Suppressor macrophage treated with lipopolysaccharide for 1 hour (primary cell): ENCODE measurements at places on chromosomes 11 and 22.
A peak's percentile ranks its signal among the peaks of the same experiment; 100 is the strongest.

GRCh38 chr22:28792491-28793383, 7.6 kb downstream of the XBP1 start:
- no peak for DNase-seq

DNA sequence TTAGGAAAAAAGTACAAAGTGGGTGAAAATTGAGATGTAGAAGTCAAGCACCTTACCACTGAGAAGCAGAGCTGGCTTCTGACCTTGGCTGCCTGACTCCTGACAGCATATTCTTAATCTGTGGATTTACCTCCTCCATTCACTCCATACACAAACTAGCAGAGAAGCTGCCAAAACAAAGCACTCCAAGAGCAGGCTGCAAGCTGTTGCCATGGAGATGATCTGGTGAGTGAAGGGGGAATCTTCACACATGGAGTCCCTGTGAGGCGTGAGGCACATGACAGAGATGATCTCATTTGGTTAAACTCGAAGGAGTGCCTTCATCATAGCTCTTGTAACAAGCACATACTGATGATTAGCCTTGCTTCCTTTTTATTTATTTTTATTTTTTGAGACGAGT, 16.1 kb downstream of the COMMD9 start:
- DNase-seq = no peak

DNA sequence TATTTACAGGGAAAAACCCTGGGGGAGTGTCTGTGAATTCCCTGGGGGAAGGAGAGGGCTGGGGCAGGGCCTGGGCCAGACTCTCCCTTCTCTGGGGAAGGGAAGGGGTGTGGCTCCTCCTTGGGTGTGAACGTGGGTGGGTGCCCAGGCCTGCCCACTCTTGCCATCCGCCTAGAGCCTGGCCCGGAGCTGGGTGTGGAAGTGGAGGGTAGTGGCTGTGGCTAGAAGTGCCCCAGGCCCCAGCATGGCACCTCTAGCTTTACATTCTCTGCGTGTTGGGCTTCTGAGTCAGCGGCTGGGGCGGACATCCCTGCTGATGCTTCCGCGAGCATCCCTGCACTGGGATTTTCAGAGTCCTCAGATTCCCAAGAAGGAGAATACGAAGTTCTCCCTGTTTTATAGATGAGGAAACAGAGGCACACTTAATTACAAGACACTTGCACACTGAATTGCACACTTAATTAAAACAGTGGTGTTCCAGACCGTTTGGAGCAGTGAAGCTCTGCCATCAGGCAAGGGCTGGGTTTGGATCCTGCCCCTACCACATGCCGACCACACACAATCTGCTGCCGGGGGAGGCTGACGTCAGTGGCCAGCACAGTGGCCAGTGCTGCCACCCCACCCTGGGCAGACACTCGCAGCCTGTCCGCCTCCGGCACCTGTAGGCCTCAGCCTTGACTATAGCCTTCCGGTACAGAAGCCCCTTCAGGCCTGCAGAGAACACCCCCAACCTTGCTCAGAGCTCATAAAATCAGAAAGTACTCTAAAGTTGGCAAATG, 7.6 kb downstream of the BAD start:
- no peak for DNase-seq

- no peak for DNase-seq
Observed at GRCh38 chr11:121067962-121068647, 32.9 kb upstream of the TECTA start.

- no peak for DNase-seq
Observed at GRCh38 chr11:68988491-68988890, 7.7 kb upstream of the MRGPRD start.

- no peak for DNase-seq
Observed at GRCh38 chr11:126202646-126203359, 8.6 kb downstream of the RPUSD4 start.

DNA sequence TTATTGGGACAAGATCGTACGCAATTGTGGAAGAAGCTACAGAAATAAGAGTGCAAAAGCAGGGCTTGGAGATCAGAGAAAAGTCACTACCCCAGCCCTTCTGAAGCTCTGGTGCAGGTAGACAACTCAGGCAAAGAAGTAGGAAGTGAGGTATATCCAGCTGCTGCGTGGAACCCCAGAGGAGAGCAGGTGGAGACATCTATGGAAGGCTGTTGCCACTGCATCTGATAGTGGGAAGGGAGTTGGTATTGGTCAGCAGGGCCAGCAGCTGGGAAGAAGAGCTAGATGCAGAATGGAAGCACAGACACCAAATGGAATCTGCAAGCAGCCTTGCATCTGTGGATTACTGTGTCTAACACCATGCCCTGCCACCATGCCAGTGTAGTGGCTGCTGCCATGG, 165.1 kb downstream of the WNT11 start:
- DNase-seq = no peak

DNA sequence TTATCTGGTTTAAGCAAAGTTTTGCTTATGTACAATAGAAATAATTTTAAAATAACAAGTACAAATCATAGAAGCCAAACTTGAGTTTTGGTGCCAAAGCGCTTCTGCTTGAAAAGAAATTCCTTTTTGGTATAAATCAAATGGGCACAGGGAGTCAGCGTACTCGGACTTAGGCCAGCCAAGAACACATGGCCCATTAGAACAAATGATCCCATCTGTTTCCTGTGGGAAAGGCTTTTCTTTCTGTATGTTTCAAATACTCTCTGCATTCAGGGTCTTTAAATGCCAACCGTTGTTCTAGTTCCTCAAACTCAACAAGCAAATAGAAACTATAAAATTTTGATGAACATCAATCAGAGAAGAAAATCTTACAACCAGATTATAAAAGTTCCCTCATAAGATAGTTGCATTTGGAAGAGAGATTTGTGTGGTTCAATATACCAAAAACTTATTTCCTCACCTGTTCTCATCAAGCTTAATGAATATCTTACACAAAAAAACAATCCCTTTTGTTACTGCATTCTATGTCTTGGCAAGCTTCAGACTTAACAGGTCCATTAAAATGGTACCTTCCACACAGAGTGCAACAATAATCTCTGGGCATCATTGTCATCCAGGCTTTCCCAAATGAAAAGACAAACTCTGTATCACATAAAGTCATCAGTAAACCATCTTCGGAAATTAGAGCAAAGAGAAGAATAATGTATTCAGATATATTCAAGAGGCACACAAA, 739.8 kb upstream of the API5 start:
- DNase-seq = no peak

DNA sequence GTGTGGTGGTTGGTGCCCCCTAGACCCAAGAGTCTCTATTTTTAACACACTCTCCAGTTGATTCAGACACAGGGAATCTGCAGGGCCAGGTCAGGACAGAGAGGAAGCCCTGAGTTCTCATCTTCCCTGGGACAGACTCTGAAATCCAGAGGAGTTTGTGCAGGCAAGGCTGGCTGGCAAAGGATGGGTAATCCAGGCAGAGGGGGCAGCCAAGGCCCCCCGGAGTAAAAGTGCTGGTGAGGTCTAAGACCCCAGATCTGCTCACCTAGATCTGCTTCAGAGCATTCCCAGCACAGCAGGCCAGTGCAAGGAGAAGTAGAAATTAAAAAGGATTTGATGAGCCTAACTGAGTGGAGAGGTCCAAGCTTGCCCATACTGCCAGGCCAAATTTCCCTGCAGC, 40.6 kb upstream of the MN1 start:
- DNase-seq = no peak

GRCh38 chr11:8196749-8197148, 27.9 kb upstream of the RIC3 start:
- no peak for DNase-seq

DNA sequence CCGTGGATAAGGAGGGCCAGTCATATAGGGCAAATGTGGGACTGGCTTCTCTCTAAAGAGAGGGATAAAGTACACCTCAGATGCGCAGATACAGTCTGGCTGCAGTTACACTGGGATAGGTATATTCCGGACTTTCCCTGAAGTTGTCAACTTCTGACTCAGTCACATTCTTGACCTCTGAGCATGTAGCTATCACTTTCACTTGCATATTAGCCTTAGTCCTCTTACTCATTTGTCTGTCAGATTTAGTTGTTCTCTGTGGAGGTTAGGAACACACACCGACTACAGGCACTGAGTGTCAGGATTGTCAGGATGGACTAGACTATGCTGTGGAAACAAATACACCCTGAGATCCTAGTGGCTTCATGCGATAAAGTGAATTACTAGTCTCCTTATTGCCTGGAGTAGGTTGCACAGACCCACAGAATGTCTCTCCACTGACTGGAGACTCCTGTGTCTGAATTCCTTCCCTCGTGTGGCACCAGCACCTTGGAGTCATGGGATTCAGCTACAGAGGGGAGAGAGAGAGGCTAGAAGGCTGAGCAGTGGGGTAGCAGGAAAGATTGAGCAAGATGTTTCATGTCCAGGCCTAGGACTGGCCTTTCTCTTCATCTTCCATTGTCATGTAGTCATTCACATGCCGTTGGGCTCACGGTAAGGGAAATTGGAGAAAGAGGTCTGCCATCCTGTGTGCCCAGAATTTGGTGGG, 654.3 kb downstream of the NTM start:
- peak; percentile 28 for DNase-seq

DNA sequence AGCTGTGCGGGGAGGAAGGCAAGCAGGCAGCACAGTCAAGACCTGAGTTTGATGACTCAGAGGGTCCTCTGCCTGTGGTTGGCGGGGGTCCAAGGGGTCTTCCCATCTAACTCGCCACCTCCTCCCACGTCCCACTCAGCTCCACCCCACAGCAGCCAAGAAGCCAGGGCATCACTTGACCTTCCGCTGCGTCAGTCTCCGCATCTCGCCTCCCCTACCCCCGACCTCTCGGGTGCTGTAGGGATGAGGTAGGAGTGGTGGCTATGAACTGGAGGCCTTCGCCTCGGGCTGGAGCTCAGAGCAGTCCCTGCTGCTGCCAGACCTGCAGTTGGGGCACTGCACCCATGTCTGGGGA, 90.6 kb downstream of the CDKN1C start:
- no peak for DNase-seq

DNA sequence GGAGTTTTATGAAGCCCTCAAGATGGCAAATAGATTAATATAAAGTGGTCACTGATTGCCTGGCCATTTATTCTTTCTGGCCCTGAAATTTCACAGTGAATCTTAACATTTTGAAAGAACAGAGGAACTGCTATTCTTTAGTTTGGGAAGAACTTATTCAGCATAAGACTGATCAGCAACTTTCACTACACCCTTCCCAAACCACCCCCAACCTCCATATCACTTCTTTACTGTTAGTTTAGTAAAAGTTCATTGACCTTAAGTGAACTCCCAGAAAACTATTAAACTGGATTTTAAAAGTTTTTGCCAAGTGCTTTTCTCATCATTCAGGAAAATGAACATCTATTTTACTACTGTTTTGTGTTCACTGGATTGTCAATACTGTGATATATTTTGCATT, 77.4 kb downstream of the NARS2 start:
- DNase-seq = no peak

GRCh38 chr11:125799808-125800207, 11.9 kb downstream of the PATE3 start:
- DNase-seq = no peak

DNA sequence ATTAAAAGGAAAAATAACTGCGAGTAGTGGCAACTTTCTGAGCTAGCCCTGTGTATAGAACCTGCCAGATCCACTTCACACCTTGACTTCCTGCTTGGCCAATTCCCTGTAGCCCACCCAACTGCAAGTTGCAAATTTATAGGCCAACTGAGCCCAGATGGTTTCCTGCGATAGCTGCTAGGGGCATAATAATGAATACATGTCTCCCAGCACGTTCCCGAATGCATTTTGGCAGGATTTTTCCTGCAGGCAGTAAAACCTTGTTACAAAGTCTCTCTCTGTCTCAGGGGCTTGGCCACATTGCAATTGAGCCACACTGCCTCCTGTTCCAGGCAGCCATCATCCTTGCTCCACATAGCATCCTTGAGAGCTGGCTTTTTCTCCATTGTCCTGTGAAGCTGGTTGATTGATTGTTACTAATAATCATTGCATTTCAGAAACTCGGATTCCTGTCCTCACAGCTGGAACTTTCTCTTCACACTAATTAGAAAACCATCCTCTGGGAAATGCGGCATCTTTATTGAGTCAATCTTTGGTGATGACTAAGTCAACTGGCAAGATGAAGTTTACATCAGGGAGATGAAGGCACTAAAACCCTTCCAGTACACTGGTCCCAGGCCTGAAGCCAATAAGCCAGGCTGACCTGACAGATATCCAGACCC, 18.6 kb upstream of the LMO2 start:
- no peak for DNase-seq

- no peak for DNase-seq
Observed at GRCh38 chr11:45959851-45960250, 37.4 kb downstream of the LARGE2 start.
